ENCODE measurements at places on chromosomes 16 and 17. TPM values are rescaled to one million over a fixed set of nuclear protein-coding genes. Genes with fewer than 3 reads are reported as not detected.
A peak's percentile ranks its signal among the peaks of the same experiment; 100 is the strongest.

DNA sequence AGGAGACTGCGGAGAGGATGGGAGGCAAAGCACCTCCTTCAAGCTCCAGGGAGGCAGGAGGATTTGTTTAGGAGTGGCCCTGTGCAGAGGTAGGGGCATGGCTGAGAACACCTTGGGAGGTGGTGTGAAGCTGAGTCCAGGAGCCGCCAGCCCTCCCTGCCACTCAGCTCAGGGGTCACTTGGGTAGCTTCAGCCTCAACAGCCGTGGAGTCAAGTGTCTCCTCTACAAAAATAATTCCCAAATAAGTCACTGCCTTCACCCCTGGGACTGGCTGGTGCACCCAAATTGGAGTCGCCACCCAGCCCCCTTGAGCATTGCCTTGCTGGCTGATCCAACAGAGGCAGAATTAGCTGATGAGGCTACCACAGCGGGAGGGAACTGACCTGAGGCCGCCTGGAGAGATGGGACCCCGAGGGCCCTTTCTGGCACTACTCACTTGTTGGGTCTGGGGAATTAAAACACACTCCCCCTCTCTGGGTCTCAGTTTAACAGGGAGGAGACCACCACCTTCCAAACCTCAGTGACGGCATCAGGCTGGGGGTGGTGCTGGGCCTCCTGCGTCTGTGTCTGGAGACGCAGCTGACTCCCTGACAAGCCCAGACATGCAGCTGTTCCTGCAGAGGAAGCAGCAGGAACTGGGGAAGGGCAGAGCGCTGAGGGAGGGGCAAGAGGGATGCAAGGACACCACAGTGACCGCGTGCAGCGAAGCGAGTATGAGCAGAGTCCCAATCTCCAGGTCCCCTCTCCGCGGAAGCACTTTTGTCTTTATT lies 87.9 kb upstream of the TOB1 start:
- no peak for DNase-seq

DNA sequence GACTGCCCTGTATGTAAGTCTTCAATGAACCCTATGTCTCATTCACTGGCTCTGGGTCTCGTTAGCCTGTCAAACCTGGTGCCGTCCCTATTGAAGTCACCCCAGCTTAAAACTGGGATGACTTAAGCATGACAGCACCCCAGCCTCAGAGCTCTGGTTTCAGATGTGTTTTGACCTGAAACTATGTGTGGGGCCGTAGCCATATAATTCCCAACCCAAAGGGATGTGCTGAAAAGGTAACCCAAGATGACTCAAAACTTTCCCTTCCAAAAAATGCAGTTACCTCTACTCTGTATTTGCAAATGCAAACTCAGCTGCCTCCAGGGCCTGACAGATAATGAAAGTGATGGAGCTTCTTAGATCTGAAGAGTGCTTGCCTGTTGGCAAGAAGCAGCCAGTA lies 478.3 kb upstream of the ERCC4 start:
- no peak for DNase-seq

DNA sequence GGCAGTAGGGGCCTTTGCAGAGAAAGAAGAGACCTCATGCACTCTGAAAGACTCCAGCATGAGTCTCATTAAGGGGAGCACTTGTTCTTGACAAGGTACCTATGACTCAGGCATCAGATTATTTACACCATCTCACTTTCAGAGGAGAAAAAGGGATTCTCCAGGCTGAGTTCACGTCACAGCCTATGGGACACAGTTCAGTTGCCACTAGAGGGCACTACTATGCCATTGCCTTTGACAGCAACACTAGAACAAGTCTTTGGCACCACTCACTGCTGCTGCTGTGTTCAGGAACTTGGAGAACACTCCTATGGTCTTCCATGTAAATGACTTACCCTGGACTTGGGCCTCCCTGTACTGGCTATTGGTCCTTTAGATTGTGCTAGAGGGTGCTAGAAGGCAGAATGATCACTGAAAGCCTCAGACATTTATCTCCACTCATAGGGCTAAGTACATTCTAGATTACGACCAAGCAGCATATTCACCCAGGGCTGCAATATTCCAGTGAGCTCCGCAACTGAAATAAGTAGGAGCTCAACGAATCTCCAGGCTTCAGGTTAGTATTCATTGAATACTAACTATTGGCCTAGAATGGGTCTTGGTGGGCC lies 225.1 kb upstream of the CA10 start:
- DNase-seq: peak; percentile 55

GRCh38 chr17:55750750-55751657 lies at the start of gene PCTP:
Gene PCTP (plus strand): TSS chr17:55751051. CDS start chr17:55751104, 53 bp downstream.
- DNase-seq: peak; percentile 85

The STX1B gene
- total RNA-seq: 12.0 TPM

Measured in occipital lobe (tissue), 3 donors.